ENCODE measurements at places on chromosomes 4 and X. TPM values are rescaled to one million over a fixed set of nuclear protein-coding genes. Genes with fewer than 3 reads are reported as not detected.

DNA sequence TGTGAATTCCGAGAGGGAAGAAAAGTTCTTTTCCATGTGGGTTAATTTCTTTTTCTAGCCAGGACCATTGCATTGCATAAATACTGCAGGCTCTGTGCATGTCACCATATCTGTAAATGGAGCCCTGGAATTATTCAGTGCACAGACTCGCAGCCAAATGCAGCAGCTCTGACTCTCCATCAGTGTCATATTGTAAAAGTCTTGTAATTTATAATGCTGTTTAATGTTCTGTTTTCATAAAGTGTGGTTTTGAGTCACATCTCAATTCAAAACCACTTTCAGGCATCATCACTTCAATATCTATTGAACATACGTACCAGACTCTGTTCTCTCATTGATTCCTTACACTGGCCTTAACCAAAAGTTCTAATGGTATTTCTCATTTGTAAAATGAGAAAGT, 193.9 kb upstream of the RPL34 start:
- no peak for DNase-seq

GRCh38 chr4:146525754-146526153, 4.0 kb upstream of the SLC10A7 start:
- DNase-seq, result no peak

- DNase-seq, result no peak
Observed at GRCh38 chrX:10769195-10769594, 148.8 kb upstream of the MID1 start.

- peak; percentile 91 for DNase-seq
Observed at GRCh38 chrX:130082244-130083106, 27.8 kb downstream of the ELF4 start.

GRCh38 chr4:63937961-63938360, 471.3 kb downstream of the TECRL start:
- DNase-seq, result no peak

Gene EREG
- not detected for total RNA-seq

Gene RS1
- total RNA-seq, result not detected

Gene CEP135
- total RNA-seq, result 17.0 TPM

Gene WNK3
- 0.03 TPM for total RNA-seq

Gene CD40LG
- total RNA-seq, result 4.7 TPM

Gene SSX4B
- total RNA-seq, result not detected
